Tongue (tissue), 3 donors: ENCODE measurements at places on chromosomes 5 and 9. TPM values are rescaled to one million over a fixed set of nuclear protein-coding genes. Genes with fewer than 3 reads are reported as not detected.

DNA sequence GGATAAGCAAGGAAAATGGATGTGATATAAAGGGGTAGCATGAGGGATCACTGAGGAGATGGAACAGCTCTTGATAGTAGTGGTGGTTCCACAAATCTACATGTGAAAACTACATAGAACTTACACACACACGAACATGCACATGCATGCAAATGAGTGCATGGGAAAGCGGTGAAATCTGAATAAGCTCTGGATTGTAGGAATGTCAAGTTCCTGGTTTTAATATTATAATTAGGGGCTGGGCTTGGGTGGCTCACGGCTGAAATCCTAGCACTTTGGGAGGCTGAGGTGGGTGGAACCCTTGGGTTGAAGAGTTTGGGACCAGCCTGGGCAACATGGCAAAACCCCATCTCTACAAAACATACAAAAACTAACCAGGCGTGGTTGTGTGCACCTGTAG lies 13.1 kb upstream of the PDCL start:
- DNase-seq = no peak

DNA sequence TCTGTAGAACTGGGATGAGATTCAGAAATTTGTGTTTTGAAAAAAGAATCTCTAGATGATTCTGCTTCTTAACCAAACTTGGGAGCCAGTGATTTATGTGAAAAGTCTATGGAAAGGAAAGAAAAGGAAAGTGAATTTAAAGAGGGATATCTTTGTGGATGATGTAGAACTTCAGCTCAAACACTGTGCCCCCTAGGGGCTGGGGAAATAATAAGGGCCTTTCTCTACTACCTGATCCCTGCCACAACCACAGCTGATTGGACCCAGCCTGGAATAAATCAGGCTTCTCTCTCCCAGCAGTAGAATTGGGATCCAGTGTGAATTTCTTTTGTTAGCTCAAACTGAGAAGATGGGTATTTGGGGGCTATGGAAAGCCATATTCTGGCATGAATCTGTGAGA lies 155.0 kb downstream of the PRELID2 start:
- DNase-seq = no peak

DNA sequence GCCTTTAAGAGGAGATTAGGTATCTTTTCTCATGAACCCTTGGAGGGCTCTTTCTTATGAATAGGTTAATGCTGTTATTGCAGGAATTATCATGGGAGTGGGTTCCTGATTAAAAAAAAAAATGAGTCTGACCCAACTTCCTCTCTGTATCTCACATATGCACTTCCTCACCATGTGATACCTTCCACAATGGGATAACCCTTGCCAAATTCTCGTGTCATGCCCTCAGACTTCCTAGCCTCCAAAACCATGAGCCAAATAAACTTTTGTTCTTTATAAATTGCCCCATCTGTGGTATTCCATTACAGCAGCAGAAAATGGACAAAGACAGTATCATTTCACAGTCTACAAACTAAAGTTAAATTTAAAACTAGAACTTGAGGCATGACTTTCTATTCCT lies 1.0 kb downstream of the OR1B1 start:
- no peak for DNase-seq

- DNase-seq = no peak
Measured at GRCh38 chr5:59081693-59082092, 498.8 kb downstream of the RAB3C start.

GRCh38 chr9:24011009-24011717 lies 185.1 kb upstream of the ELAVL2 start:
- DNase-seq = no peak

GRCh38 chr5:6601271-6601670 lies 31.6 kb downstream of the NSUN2 start:
- no peak for DNase-seq

- DNase-seq = no peak
Measured at GRCh38 chr5:1027631-1028441, 19.2 kb downstream of the NKD2 start.

GRCh38 chr5:92019376-92019990 lies 636.4 kb upstream of the ARRDC3 start:
- no peak for DNase-seq

DNA sequence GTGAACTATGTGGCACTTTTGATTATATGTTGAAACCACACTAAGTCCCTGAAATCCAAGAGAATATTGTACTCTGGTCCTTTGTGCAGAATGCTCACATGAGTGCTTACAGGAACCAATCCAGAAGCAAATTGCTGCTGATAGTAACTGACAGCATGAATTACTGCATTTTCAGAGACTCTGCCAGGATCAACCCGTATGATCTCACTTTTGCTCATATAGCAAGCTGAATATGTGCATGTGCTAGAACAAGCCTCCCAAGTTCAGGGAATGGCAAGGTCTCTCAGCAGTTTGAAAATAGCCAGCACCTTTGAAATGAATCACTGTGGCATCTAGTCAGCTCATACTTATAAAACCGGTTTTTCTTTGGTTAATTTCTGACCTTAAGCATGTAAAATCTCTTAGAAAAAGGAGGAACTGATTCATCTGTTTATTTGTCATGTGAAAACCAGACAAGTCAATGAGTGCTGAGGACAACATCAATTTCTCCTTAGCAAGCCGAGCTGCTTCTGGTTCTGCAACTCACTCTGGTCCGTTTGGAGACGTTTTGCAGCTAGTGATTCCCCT lies 215.7 kb upstream of the ELL2 start:
- peak; percentile 38 for DNase-seq

GRCh38 chr5:63205976-63206375 lies 627.4 kb downstream of the LRRC70 start:
- no peak for DNase-seq

GRCh38 chr9:130422546-130422945 lies 22.2 kb upstream of the ASS1 start:
- DNase-seq = no peak

- no peak for DNase-seq
Measured at GRCh38 chr9:106816524-106816923, 46.4 kb upstream of the ZNF462 start.

GRCh38 chr5:100595152-100595811 lies 60.1 kb downstream of the FAM174A start:
- DNase-seq = peak; percentile 83

DNA sequence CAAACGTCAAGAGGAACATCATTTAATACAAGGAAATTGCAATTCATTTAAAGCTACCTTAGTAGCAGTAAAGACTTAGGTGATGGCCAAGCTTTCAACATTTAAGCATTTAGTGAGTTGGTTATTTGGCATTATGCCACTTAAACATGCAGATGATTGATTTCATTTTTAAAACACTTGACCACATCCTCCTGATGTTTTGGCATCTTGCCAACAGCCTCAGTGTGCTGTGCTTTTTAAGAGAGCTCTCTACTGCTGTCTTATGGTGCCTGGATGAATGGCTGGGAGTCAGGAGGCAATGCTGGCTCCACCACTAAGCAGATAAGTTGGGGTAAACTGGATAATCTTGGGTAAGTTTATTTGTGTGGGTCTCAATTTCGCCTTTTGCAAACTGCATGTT lies 364.5 kb downstream of the MAN2A1 start:
- peak; percentile 69 for DNase-seq

DNA sequence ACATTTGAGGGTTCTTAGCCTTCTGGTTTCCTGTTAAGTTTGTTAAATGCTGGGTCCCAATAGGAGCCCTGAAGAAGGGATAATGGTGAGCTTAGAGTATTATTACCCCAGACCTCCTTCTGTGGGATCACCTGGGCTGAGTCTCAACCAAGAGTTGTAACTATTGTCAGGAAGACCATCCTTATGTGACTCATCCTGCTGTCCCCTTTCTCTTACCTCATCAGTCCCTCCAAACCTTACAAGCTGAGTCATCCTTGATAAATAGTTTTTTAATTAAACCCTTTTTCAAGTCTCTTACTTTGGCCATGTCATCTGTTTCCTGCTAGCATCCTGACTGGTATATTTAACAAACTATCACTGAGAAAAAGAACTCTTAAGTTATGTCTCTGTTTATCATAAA lies 502.8 kb downstream of the LRRC70 start:
- no peak for DNase-seq

GRCh38 chr9:99907208-99907532 lies 716 bp downstream of the STX17 start:
- DNase-seq = no peak

DNA sequence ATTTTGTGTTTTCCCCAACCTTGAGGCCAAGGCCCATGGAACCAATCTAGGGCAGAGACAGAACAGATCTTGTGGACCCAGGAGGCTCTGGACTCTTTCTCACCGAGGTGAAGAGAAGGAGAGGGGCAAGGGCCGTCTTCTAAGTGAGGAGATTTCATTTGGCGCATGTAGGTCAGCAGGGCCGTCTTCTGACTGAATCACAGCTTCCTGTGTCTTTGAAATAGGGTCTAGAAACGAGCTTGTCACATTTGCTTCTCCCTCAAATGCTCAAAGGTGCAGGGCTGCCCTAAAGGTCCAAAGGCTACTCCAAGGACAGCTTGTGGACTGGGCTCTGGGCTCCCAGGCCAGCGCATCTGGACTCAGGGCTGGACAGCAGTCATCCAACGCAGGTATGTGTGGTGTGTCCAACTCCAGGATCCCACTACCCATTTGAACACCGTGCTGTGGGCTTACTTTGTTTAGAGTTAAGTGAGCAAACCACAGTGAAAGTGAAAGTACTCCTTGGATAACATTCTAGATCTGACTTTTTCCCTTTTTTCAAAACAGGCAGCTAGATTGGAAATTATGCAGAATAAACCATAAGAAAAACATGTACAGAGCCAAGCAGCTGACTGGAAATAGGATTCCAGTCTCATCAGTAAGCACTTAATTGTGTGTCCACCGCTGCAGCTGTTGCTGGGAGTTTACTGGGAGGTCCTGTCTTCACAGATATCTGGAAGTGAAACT lies 357.0 kb downstream of the GADD45G start:
- DNase-seq = peak; percentile 91

- DNase-seq = no peak
Measured at GRCh38 chr5:132425975-132426524, 56.5 kb downstream of the SLC22A5 start.

- DNase-seq = no peak
Measured at GRCh38 chr5:168669156-168669555, 90.0 kb upstream of the PANK3 start.

GRCh38 chr9:92780206-92780605 lies 15.6 kb upstream of the BICD2 start:
- no peak for DNase-seq

DNA sequence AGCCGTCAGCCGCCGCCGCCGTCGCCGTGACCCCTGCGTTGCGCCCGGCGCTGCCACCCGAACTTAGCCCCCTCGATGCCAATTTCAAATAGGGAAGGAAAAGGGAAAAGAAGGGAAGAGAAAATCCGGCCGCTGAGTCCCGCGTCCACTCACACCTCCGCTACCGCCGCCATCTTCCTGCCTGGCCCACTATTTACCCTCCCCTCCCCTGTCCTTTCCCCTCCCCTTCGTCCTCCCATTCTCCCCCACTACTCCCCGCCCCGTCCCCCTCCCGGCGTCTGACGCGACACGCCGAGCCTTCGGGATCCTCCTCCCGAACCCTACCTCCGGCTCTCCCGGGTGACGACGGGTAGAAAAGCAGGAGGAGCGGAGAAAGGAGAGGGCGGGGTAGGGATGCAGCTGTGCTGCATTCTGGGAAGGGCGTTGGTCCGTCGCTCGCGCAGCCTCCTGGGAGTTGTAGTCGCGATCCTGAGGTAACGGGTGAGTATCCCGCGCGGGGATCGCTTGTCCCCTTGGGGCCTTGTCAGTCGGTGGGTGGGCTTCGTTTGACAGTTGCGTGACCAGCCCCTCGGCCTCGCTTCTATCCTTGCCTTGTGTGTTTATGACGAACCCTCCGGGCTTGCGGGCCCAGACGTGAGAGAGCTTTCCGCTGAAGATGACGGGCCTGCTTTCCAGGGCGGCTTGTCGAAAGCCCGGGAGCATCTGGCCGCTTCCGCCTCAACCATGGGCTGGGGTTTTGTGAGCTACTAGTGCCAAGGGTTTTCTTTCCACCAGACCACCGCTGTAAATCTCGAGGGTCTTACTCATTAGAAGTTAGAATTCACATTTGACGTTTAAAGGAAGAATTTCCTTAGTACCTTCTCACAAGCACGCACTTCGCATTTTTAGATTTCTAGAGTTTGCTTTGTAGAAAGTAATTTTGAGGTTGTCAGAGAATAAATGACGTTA lies at the start of the genes CERT1 and POLK:
Gene CERT1 (minus strand): TSS at position 195 of the 948 bp plus-strand sequence. CDS start 422 bp downstream, outside the sequence.
Gene POLK (plus strand): TSS at position 457 of the 948 bp plus-strand sequence.
- peak; percentile 99 for DNase-seq

DNA sequence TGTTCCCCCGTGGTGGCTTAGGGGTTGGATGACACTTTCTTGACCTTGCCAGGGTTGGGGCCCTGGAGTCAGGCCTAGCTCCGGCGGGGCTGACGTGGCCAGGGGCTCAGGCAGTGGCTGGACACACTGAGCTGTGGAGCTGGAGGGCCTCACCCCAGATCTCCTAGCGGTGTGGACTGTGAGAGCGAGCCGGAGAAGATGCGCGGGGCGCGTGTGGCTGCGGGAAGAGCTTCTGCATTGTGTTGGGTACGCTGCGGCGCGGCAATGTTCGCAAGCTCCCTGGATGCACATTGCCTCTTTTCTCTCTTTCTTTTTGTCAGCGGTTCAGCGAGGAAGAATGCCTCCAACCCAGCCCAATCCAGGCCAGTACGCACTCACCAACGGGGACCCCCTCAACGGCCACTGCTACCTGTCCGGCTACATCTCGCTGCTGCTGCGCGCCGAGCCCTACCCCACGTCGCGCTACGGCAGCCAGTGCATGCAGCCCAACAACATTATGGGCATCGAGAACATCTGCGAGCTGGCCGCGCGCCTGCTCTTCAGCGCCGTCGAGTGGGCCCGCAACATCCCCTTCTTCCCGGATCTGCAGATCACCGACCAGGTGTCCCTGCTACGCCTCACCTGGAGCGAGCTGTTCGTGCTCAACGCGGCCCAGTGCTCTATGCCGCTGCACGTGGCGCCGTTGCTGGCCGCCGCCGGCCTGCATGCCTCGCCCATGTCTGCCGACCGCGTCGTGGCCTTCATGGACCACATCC lies 4.8 kb downstream of the NR2F1 start:
- DNase-seq = no peak

- no peak for DNase-seq
Measured at GRCh38 chr9:114972510-114973136, 42.2 kb upstream of the TNFSF8 start.

DNA sequence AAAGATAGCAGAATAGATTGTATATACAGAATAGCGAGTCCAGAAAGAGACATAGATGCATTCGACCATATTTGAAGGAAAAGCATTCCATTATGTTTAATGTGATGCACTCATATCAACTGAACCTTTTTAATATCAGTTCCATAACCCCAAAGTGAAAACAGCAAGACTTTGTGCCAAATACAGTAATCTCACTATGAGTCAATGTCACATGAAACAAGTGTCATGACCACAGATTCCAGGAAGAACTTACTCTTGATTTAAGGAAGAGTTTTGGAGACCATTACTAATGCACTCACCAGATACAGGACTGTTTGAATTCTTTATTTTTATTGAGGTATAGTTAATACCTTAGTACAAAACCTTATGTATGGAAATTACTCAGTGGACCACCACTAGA lies 220.5 kb downstream of the SH3GL2 start:
- DNase-seq = no peak

HRH2 gene
- total RNA-seq = 1.7 TPM

LIX1 gene
- total RNA-seq = 1.7 TPM

PCDHB2 gene
- total RNA-seq = 4.4 TPM

TLR4 gene
- total RNA-seq = 8.8 TPM

CAVIN4 gene
- 392 TPM for total RNA-seq

CATSPER3 gene
- total RNA-seq = not detected
